ENCODE measurements at places on chromosomes 1 and 21.

- H3K27ac ChIP-seq = no peak overlapping the region
- no peak for DNase-seq
- peaks cover 24% of the 10 kb centered on the region for H3K4me1 ChIP-seq
- peaks cover 48% of the 10 kb centered on the region for H3K27me3 ChIP-seq
These were observed 1.2 kb downstream of the CHD5 start for GRCh38 chr1:6178751-6179563.

DNA sequence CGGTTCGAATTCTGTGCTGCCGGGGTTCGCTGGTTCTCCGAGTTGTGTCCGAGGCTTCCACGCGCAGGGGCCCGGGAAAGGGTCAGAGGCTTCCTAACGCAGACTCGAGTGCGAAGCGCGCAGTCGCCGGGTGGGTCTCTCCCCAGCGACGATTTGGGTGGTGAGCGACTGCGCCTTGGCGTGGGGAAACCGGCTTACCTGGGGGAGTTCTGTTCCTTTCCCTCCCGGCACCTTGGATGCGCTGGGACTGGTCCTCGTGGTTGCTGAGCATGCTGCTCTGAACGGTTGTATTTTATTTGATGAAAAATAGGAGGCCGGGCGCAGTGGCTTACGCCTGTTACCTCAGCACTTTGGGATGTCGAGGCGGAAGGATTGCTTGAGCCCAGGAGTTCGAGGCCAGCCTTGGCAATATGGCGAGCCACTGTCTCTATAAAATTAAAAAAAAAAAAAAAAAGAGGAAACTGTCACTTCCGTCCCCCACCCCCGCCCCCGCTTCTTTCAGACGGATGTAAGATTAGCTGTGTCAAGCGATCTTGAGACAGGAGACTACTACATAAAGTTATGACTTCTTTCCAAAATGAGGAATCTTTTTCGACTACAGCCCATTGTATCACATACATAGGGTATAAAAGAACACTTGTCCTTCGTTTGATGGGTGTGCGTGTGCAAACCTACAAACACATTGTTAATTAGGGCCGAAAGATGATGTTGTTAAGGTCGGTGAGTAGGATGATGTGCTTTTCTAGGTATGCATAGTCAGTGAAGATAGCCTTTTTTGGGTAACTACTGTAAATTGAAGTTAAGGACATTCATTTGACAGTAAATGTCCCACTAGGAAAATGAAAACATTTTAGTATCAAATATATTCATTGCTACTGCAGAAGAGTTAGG is at the start of gene CCDC18:
TSS of gene CCDC18 (plus strand) at position 2 of the 891 bp plus-strand sequence. CDS start 2,638 bp downstream, outside the sequence.
- no peaks in the 10 kb centered on the region for H3K27me3 ChIP-seq
- H3K36me3 ChIP-seq = no peaks in the 10 kb centered on the region
- peaks cover 28% of the 10 kb centered on the region for H3K4me1 ChIP-seq
- H3K4me3 ChIP-seq = peak within 1 kb of the TSS; percentile 91

DNA sequence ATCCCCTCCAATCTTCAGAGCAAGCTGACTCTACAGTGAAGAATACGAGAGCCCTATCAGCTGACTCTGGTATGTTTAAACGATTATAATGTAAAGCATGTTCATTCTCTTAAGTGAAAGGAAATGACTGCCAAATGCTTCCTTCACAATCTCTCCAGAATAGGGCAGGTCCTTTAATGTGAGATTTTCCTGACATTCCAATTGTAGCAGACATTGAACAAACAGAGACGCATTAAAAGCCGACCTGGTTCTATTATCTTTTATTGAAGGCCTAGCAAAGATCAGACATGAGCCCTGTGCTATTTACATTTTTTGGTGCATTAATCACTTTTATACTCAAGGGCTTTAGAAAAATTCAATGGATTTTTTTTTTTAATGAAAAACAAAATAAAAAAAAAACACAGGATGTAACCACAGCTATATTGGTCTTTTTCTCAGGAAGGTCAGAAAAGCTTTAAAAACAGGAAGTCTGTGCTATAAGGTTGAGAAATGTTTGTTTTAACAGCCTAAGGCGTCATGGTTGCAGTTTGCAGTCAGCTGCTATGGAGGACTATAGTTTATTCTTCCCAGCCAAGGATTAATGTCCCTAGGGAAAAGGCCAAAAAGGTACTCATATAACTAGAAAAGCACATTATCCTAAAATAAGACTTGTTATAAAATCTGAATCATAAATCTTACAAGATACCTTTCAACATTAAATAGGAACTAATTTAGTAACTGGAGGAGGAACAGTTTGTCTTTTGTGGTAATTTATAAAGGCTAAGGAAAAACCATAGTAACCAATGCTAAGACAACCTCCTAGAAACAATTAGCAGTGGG is 104.8 kb downstream of the RERE start:
- peaks cover 33% of the 10 kb centered on the region for H3K4me1 ChIP-seq
- no peaks in the 10 kb centered on the region for H3K27me3 ChIP-seq
- no peak for DNase-seq
- no peak overlapping the region for H3K4me3 ChIP-seq

DNA sequence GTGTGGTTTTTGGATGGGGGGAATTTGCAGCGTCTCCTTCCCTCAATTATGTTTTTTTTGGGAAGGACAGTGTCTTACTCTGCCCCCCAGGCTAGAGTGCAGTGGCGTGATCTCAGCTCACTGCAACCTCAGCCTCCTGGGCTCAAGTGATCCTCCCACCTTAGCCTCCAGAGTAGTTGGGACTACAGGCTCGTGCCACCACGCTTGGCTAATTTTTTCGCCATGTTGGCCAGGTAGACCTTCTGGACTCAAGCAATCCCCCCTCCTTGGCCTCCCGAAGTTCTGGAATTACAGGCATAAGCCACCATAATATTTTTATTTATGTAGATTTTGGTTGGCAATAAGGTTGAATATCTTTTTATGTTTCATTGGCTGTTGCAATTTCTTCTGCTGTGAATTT is 9.5 kb upstream of the PARP1 start:
- H3K4me3 ChIP-seq = no peak overlapping the region
- no peak for DNase-seq
- no peaks in the 10 kb centered on the region for H3K27me3 ChIP-seq
- H3K27ac ChIP-seq = no peak overlapping the region

- H3K4me3 ChIP-seq = no peak overlapping the region
- peak; percentile 84 for DNase-seq
These were observed 22.6 kb downstream of the ETNK2 start for GRCh38 chr1:204128964-204129896.

DNA sequence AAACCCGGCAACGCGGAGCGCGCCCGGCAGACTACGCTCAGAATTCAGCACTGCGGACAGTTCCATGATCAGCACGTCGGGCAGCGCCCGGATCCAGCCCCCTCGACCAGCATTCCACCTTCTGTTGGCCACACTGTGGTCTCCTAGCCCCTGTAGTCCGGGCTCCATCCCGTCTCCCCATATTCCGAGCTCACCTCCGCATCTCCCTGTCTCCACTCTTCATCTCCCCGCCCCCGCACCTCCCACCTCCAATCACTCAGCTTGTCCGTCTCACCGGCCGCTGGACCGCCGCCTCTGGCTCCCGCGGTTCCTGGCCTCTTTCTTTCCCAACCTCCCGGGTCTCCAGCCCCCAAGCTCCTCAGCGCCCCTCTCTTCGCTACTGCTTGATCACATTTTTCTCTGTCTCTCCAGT is 500 bp downstream of the EPHA10 start:
- H3K36me3 ChIP-seq = no peaks in the 10 kb centered on the region
- DNase-seq = no peak
- no peaks in the 10 kb centered on the region for H3K4me1 ChIP-seq
- H3K27ac ChIP-seq = no peak overlapping the region
- H3K27me3 ChIP-seq = peaks cover 84% of the 10 kb centered on the region

DNA sequence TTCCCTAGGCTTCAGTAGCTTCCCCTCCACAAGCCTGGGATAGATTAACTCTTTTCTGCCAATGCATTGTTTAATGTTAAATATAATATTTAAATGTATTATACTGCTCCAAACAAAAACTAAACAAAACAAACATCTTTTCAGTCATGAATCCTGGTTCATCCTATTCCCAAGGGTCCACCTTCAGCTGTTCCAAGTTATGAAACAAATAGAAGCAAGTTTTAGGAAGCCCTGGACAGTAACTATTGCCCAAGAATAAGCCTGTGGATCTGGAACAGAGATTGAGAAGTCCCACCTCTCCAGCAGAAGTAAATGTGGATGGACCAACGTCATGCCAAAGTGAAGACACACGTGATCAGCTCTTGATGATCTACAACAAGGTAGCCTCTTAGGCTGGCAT is 408.1 kb downstream of the SETD4 start:
- no peak overlapping the region for H3K27ac ChIP-seq
- no peak overlapping the region for H3K4me3 ChIP-seq
- no peaks in the 10 kb centered on the region for H3K36me3 ChIP-seq
- no peaks in the 10 kb centered on the region for H3K27me3 ChIP-seq

DNA sequence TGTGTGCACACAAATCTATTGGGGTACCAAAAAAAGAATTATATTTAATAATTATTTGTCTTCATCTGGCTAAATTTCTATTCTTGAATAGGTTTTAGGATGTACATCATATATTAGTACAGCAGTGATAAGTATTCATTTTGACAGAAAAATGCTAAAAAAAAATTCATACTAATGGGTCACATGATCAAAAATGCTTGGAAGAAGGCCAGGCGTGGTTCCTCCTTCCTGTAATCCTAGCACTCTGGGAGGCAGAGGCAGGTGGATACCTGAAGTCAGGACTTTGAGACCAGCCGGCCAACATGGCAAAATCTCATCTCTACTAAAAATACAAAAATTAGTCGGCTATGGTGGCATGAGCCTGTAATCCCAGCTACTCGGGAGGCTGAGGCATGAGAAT is 26.9 kb upstream of the PTGFRN start:
- no peaks in the 10 kb centered on the region for H3K27me3 ChIP-seq
- H3K4me1 ChIP-seq = peaks cover 19% of the 10 kb centered on the region
- H3K4me3 ChIP-seq = no peak overlapping the region

All from tibial artery (tissue), 4 donors.